LHCN-M2 (cell line): ENCODE measurements at places on chromosomes 2 and 18. TPM values are rescaled to one million over a fixed set of nuclear protein-coding genes. Genes with fewer than 3 reads are reported as not detected.

The PPP3R1 gene
- 20.2 and 23.5 TPM in 2 replicates for total RNA-seq

The FEV gene
- not detected in 2 replicates for total RNA-seq

The PAX8 gene
- 2.3 and 4.2 TPM in 2 replicates for total RNA-seq

The MSTN gene
- 6.8 and 11.0 TPM in 2 replicates for total RNA-seq

The GRHL1 gene
- total RNA-seq = 0.40 and 0.90 TPM in 2 replicates

The SNTG2 gene
- not detected in 2 replicates for total RNA-seq

The CYRIA gene
- 3.5 and 4.5 TPM in 2 replicates for total RNA-seq
